ENCODE measurements at places on chromosomes 16 and 17. TPM values are rescaled to one million over a fixed set of nuclear protein-coding genes. Genes with fewer than 3 reads are reported as not detected.

DNA sequence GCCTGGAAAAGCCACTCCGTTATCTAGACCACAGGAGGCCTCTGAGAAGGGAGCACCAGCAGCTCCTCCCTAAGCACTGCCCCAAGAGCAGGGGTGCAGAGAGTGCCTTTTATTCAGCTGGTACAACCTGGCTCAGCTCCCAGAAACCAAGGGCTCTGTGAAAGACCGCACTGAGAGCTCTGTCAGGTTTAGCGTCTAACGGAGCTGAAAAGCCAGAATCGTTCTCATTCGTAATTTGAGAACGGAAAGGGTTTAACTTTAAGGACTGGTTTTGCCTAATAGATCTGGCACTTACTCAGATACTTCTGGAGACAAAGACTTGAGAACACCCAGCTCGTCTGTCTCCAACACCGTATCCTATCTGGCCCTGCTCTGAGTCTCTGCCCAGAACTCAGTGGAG, 13.5 kb downstream of the MPG start:
- DNase-seq = no peak
- no peak overlapping the region for H3K4me3 ChIP-seq
- H3K4me1 ChIP-seq = 0 out of 2 replicates have a peak, but pooled peaks cover 5% of the 10 kb centered on the region
- peaks cover 1% of the 10 kb centered on the region for H3K27me3 ChIP-seq
- no peak overlapping the region for H3K27ac ChIP-seq
- H3K36me3 ChIP-seq = 0 out of 2 replicates have a peak, but pooled peaks cover 4% of the 10 kb centered on the region

- H3K4me1 ChIP-seq = no peaks in the 10 kb centered on the region
- H3K36me3 ChIP-seq = no peaks in the 10 kb centered on the region
- no peak for DNase-seq
- peaks cover 34% of the 10 kb centered on the region for H3K27me3 ChIP-seq
- no peak overlapping the region for H3K4me3 ChIP-seq
- H3K27ac ChIP-seq = no peak overlapping the region
These were observed 21.5 kb upstream of the C1QL1 start for GRCh38 chr17:44989552-44990138.

- peaks cover 8% of the 10 kb centered on the region for H3K27me3 ChIP-seq
- DNase-seq = no peak
- H3K27ac ChIP-seq = no peak overlapping the region
- peaks cover 21% of the 10 kb centered on the region for H3K4me1 ChIP-seq
- H3K36me3 ChIP-seq = no peaks in the 10 kb centered on the region
These were observed 16.5 kb upstream of the CMTM4 start for GRCh38 chr16:66713076-66713475.

The NQO1 gene
- 261 TPM for total RNA-seq

DNA sequence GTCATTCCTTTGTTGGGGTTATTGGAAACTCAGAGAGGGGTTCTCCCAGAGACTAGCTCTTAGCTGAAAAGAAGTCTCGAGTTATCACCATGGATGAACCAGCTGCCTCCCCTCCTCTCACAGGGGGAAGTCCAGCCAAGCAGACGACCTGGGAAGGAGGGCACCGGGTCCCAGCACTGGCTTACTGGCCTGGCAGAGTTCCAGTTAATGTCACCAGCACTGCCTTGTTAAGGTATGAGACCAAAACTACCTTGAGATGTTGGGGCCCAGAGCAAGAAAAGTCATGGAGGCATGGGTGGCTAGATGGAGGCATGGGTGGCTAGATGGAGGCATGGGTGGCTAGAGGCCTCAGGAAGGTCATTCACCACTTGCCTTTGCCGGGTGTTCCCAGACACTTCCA, 72.4 kb downstream of the WIPI1 start:
- H3K27me3 ChIP-seq = peaks cover 6% of the 10 kb centered on the region
- peak overlapping the region; percentile 88 for H3K27ac ChIP-seq
- H3K4me3 ChIP-seq = no peak overlapping the region
- no peak for DNase-seq
- peaks cover 60% of the 10 kb centered on the region for H3K4me1 ChIP-seq

The CORO1A gene
- 3.5 TPM for total RNA-seq

GRCh38 chr17:82078433-82078832, 12.8 kb upstream of the DUS1L start:
- H3K4me1 ChIP-seq = no peaks in the 10 kb centered on the region
- H3K4me3 ChIP-seq = no peak overlapping the region
- H3K27ac ChIP-seq = no peak overlapping the region
- peaks cover 8% of the 10 kb centered on the region for H3K36me3 ChIP-seq

The KRTAP17-1 gene
- not detected for total RNA-seq

The SRL gene
- total RNA-seq = not detected

GRCh38 chr16:450785-451512, 25.5 kb downstream of the RAB11FIP3 start:
- no peak overlapping the region for H3K27ac ChIP-seq
- H3K4me1 ChIP-seq = no peaks in the 10 kb centered on the region
- H3K27me3 ChIP-seq = no peaks in the 10 kb centered on the region

The GFAP gene
- total RNA-seq = not detected

DNA sequence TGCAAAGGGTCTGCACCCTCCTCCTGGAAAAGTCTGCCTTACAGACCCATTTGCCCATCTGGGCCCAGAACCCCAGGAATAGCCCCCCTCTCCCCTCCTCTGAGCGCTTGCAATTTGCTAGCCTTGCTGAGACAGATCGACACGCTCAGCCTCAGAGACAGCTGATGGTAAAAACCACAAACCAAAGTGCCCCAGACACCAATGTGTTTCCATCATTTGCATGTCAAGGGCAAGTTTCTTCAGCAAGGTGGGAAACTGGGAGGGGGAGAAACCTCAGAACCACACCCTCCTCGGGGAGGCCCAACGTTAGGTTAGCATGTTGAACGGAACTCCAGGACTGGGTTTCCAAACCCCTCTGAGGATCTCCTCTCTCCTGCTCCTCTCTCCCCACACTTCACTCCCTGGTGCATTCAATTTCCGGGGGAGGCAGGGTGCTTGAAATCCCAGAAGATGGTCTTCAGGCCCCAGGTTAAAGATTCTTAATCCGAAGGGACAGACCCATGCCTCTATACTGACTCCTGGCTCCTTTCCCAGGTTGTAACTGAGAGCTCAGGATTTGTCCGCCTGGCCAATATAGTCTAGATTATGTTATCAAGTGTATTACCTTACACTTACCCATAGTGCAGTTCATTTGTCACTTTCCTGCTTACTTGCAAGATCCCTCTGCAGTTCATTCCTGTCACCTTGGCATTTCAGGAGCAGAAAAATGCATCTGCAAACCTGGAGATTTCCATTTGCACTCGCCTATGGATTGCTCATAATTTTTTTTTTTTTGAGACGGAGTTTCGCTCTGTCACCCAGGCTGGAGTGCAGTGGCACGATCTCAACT, 1.3 kb upstream of the CUEDC1 start:
- H3K36me3 ChIP-seq = no peaks in the 10 kb centered on the region
- peaks cover 41% of the 10 kb centered on the region for H3K4me1 ChIP-seq
- no peak overlapping the region for H3K27ac ChIP-seq
- H3K4me3 ChIP-seq = peak overlapping the region; percentile 79
- DNase-seq = no peak

- no peak overlapping the region for H3K4me3 ChIP-seq
- peaks cover 17% of the 10 kb centered on the region for H3K36me3 ChIP-seq
- H3K4me1 ChIP-seq = peaks cover 31% of the 10 kb centered on the region
- DNase-seq = no peak
These were observed 3.3 kb upstream of the CLTC start for GRCh38 chr17:59616253-59616920.

DNA sequence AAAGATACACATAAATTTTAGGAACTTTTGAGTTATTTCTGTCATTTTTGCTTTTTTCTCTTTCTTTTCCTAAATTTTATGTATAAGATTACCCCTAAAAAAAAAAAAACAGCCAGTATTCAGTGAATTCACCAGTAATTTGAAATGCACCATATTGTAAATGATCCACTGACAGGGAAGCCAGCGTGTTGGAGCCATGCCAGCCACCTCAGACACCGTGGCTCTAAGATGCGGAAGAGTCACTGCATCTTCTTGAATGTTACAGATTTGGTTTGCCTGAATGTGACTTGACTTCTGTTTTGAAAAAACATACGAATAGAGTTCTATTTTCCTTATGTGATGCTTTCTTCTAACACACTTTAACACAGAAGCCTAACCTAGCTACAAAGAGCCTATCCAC, 37.4 kb downstream of the CLUAP1 start:
- no peak overlapping the region for H3K27ac ChIP-seq
- no peak for DNase-seq
- no peak overlapping the region for H3K4me3 ChIP-seq
- H3K27me3 ChIP-seq = no peaks in the 10 kb centered on the region

- H3K27me3 ChIP-seq = peaks cover 42% of the 10 kb centered on the region
- no peak for DNase-seq
- H3K27ac ChIP-seq = no peak overlapping the region
- H3K36me3 ChIP-seq = no peaks in the 10 kb centered on the region
These were observed 8.6 kb downstream of the SLC13A5 start for GRCh38 chr17:6704470-6705052.

The MFAP4 gene
- 46.5 TPM for total RNA-seq

GRCh38 chr17:42669977-42670788, 6.6 kb downstream of the PLEKHH3 start:
- H3K27me3 ChIP-seq = peaks cover 4% of the 10 kb centered on the region
- no peak overlapping the region for H3K4me3 ChIP-seq
- no peak overlapping the region for H3K27ac ChIP-seq

DNA sequence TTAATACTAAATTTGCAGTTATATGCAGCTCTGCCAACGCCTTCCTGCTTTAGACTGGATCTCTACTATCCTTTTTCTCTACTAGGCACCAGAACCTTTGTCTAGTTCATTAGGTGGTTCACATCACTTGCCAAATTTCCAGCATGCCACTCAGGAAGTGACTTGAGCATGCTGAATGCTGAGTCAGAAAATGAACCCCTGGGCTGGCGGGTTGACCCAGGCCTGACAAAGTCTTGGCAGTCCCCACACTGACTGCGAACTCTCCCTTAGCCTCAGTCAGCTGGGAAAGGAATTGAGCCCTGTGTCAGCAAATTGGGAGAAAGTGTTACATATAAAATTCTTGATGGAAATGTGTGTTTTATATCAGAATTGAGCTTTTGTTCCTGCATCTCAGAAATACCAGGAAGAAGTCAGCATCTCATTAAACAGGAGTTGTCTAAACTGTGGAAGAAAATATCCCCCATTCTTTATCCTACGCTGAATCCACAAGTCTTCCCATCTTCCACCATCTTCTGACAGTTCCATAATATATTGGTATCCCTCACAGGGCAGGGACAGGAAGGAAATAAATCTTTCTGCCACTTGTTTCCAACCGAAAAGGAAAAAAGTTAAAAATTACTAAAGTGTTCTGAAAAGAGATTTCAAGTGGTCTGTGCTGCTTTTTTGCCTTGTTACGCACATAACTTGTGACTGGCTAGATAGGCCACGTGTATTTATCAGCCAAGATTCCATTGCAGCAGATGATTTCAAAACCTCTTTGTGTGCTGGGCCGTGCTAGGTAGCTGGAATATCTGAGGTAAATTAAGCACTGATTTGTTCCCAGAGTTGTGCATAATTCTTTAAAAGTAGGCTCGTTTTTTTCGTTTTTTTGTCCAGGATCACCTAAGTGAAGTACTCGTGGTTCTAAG, 16.7 kb upstream of the SLC12A3 start:
- DNase-seq = peak; percentile 68
- no peaks in the 10 kb centered on the region for H3K27me3 ChIP-seq
- peak overlapping the region; percentile 69 for H3K4me3 ChIP-seq
- H3K4me1 ChIP-seq = peaks cover 55% of the 10 kb centered on the region
- peak overlapping the region; percentile 87 for H3K27ac ChIP-seq

DNA sequence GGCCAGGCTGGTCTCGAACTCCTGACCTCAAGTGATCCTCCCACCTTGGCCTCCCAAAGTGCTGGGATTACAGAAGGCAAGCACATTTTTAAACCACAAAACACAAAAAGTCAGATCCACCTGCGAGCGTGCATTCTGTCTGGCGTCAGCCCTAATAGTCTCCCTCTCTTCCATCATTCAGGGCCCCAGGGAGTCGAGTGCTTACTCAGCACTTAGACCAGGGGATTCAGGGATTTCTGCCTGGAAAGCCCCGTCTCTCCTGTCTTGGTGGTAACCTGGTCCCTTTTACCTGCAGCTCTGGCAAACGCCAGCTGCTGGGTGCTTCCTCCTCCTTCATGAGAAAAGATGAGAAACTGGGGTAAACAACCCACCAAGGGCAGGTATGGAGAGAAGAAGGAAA, 443.1 kb downstream of the SOX9 start:
- no peaks in the 10 kb centered on the region for H3K27me3 ChIP-seq
- peaks cover 18% of the 10 kb centered on the region for H3K4me1 ChIP-seq
- H3K27ac ChIP-seq = no peak overlapping the region

GRCh38 chr16:54174750-54175149, 111.8 kb downstream of the IRX3 start:
- H3K27ac ChIP-seq = no peak overlapping the region
- no peaks in the 10 kb centered on the region for H3K36me3 ChIP-seq
- H3K4me1 ChIP-seq = peaks cover 32% of the 10 kb centered on the region
- no peak for DNase-seq
- peaks cover 22% of the 10 kb centered on the region for H3K27me3 ChIP-seq
- no peak overlapping the region for H3K4me3 ChIP-seq

DNA sequence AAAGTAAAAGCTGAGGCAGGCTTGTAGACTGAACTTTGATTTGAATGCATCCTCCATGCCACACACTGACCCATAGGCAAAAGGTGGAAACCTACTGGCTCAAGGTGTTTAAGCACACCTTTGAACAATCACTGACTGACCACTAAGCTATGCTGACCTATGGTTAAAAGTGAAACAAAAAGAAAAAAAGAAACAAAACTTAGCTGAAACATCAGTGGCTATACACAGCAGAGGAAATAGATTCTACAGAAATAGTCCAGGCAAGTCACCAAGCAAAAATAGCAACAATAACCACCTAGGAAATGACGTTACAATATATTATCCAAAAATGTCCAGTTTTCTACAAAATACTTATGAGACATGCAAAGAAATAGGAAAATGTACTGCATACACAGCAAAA, 60.2 kb downstream of the RPGRIP1L start:
- H3K27ac ChIP-seq = no peak overlapping the region
- H3K27me3 ChIP-seq = no peaks in the 10 kb centered on the region
- no peaks in the 10 kb centered on the region for H3K4me1 ChIP-seq
- H3K4me3 ChIP-seq = no peak overlapping the region
- DNase-seq = no peak
- peaks cover 26% of the 10 kb centered on the region for H3K36me3 ChIP-seq

DNA sequence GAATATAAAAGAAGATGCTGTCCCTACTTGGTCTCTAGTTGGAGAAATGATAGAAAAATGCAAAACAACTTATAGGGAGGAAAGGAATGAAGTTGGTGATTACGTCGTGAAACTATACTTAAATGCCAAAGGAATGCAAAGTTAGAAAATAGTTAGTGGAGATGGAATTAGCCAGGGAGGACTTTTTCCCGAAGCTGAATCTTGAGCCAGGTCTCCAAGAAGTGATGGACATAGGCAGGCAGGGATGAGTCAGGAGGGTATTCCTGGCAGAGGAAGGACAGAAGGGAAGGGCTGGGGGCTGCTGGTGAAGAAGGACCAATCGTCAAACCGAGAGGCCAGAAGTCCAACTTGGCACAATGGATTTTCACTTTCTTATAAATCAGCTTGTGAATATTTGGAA, 1.8 kb downstream of the SNTB2 start:
- H3K36me3 ChIP-seq = peaks cover 11% of the 10 kb centered on the region
- peak; percentile 21 for DNase-seq
- peak overlapping the region; percentile 90 for H3K4me3 ChIP-seq
- peak overlapping the region; percentile 58 for H3K27ac ChIP-seq
- H3K4me1 ChIP-seq = peaks cover 64% of the 10 kb centered on the region
- no peaks in the 10 kb centered on the region for H3K27me3 ChIP-seq
